ENCODE measurements at places on chromosomes 12 and 14. TPM values are rescaled to one million over a fixed set of nuclear protein-coding genes. Genes with fewer than 3 reads are reported as not detected.

The CYP27B1 gene
- total RNA-seq: 7.2 TPM

The OR4E2 gene
- total RNA-seq: not detected

The OTOGL gene
- total RNA-seq: not detected

The PTGES3 gene
- 437 TPM for total RNA-seq

The MYBPC1 gene
- not detected for total RNA-seq

The KRT8 gene
- total RNA-seq: 0.46 TPM

The GON7 gene
- 19.8 TPM for total RNA-seq

The KCNMB4 gene
- 0.31 TPM for total RNA-seq

The PMCH gene
- total RNA-seq: 2.1 TPM

DNA sequence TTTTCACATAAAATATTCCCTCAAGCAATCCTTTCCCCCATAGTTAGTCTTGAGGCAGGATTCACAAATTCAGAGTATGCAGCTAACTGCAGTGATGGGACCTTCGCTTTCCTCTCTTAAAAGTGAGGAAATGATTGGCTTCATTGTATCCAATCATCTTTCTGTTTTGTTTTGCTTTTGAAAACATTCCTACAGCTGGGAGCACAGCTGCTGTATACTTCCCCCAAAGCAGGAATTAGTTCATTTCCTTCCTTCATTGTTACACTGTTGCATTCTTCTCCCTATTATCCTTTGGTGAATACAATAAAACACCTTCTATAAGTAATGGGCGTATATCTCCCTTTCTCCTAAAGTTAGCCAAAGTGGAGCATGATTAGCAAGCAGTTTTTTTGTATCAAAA, 9.4 kb upstream of the GAS2L3 start:
- no peak for DNase-seq

- DNase-seq: no peak
These were observed 34.3 kb downstream of the CCNK start for GRCh38 chr14:99515301-99516155.

DNA sequence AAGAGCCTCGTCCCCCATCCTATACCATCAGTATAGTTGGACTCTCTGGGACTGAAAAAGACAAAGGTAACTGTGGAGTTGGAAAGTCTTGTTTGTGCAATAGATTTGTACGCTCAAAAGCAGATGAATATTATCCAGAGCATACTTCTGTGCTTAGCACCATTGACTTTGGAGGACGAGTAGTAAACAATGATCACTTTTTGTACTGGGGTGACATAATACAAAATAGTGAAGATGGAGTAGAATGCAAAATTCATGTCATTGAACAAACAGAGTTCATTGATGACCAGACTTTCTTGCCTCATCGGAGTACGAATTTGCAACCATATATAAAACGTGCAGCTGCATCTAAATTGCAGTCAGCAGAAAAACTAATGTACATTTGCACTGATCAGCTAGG, 13.6 kb downstream of the ARHGAP5 start:
- no peak for DNase-seq

DNA sequence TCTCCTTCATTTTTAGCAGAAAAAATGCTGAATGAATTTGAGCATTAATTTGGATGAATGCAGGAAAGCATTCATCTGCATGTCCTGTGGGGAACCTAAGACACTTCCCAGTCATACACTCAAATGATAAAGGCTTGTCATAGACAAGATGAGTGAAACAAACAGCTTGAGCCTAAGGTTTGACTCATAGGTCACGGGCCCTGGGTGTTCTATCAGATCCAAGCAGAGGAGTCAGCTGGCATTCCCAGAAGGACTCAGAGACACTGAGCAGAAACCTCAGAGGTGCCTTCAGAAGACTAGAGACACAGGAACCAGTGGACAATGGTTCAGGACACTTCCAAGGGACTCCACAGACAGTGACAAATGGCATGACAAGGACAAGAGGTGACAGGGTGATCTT, 183.9 kb downstream of the NTF3 start:
- no peak for DNase-seq

DNA sequence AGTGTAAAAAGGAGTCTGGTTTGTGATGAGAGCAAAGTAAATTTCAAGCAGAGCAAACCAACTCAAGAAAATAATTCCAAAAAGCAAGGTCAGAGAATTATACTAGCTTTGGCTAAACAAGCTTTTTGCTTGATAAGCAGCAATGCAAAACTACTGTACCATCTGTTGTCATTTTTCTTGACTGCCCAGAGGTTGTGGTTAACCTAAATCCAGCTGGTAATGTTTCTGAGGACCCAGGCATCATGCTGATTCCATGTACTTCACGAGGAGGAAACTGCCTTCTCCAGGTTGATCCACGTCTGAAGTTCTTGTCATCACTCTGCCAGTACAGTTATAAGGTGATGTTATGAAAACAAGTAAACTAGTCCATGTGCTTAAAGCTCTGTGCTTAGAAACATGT, 185.2 kb downstream of the ACSS3 start:
- DNase-seq: no peak

GRCh38 chr12:117393656-117394055, 32.2 kb upstream of the NOS1 start:
- DNase-seq: no peak

DNA sequence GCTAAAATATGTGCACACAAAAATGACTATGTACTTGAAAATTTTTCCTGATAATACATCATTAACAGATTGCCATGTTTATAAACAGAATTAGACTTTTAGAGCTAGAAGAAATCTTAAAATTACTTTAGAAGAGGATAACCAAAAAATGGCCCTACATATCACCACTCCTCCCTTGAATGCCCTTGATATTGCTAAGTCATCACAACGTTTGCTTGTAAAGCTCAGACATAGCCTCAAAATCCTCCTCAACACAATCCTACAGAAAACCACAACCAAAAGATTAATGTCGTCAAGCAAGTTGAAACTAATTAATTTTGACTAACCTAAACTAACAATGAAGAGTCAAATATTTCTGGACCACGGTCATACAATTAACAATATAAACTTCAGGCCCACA, 19.4 kb upstream of the NAA30 start:
- no peak for DNase-seq

GRCh38 chr12:55664826-55665225, 28.1 kb downstream of the OR10P1 start:
- DNase-seq: no peak

- no peak for DNase-seq
These were observed 20.5 kb upstream of the FBRSL1 start for GRCh38 chr12:132469423-132469822.

DNA sequence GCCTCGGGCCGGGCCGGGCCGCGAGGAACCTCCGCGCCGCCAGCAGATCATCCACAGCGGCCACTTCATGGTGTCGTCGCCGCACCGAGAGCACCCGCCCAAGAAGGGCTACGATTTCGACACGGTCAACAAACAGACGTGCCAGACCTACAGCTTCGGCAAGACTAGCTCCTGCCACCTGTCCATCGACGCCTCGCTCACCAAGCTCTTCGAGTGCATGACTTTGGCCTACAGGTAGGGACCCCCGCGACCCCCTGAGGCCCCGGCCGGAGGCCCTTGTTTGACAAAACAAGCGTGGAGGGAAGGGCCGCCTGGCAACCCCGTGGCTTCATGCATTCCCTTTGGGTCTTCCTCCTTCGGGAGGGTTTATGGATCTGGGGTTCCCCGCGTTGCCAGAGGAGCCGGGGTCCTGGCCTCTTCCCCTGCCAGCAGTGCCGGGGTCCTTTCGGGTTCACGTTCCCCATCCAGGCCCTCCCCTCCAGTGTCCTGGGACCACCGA, 526 bp downstream of the MLXIP start:
- DNase-seq: no peak

Measured in CD8-positive, alpha-beta memory T cell (primary cell).